ENCODE measurements at places on chromosomes 1 and 21. TPM values are rescaled to one million over a fixed set of nuclear protein-coding genes. Genes with fewer than 3 reads are reported as not detected.

- H3K4me1 ChIP-seq: peaks cover 9% of the 10 kb centered on the region
- H3K27me3 ChIP-seq: no peaks in the 10 kb centered on the region
- no peaks in the 10 kb centered on the region for H3K36me3 ChIP-seq
- DNase-seq: no peak
- H3K4me3 ChIP-seq: no peak overlapping the region
- no peak overlapping the region for H3K27ac ChIP-seq
These were observed 27.2 kb upstream of the LRRC8C start for GRCh38 chr1:89605692-89606091.

Gene LAD1
- 42.6 TPM for total RNA-seq

DNA sequence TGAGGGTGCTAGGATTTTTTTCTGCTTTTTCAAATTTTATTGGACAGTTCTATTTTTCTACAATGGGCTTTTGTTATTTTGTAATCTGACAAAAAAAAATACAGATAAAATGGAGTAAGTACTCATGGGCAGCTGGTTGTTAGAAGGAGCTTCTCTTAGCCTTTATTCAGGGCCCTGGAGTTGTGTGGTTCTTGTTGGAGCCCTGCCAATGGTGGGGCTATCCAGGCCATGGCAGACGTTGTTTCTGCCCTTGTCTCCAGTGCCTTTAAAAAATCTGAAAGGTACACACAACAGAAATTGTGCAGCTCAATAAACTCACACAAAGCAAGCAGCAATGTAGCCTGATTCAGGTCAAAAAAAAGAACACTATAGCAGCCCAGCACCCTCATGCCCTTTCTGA, 153.5 kb upstream of the GALNT2 start:
- H3K4me3 ChIP-seq: no peak overlapping the region
- no peaks in the 10 kb centered on the region for H3K36me3 ChIP-seq
- no peaks in the 10 kb centered on the region for H3K4me1 ChIP-seq

DNA sequence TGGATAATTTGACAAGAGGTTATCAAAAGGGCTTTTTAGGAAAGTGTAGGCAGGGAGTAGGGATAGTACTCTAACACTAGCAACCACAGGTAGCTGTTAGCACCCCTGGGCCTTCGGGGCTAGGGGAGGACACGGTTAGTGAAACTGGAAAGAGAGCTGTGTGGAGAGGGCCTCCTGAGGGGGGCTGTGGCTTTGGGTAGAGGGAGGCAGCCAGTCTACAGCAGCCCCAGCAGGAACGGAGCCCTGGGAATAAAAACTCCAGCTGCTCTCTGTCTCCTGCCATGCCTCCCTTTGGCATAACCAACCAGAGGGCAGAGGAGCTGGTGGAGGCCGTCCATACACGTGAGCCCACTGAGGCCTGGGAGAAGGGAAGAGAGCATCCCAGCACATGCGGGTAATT, 223.2 kb downstream of the FOXD2 start:
- H3K27me3 ChIP-seq: no peaks in the 10 kb centered on the region
- DNase-seq: peak; percentile 18
- no peak overlapping the region for H3K27ac ChIP-seq
- H3K4me1 ChIP-seq: no peaks in the 10 kb centered on the region

GRCh38 chr1:226061841-226062557, 517 bp upstream of the H3-3A start:
- H3K36me3 ChIP-seq: peaks cover 23% of the 10 kb centered on the region
- peak overlapping the region; percentile 99 for H3K27ac ChIP-seq
- H3K4me3 ChIP-seq: peak overlapping the region; percentile 77
- H3K27me3 ChIP-seq: no peaks in the 10 kb centered on the region
- peaks cover 33% of the 10 kb centered on the region for H3K4me1 ChIP-seq

Gene RORC
- 16.4 TPM for total RNA-seq

Data from upper lobe of right lung (tissue), 1 donor.